ENCODE measurements at places on chromosomes 12 and 14. TPM values are rescaled to one million over a fixed set of nuclear protein-coding genes. Genes with fewer than 3 reads are reported as not detected.

DNA sequence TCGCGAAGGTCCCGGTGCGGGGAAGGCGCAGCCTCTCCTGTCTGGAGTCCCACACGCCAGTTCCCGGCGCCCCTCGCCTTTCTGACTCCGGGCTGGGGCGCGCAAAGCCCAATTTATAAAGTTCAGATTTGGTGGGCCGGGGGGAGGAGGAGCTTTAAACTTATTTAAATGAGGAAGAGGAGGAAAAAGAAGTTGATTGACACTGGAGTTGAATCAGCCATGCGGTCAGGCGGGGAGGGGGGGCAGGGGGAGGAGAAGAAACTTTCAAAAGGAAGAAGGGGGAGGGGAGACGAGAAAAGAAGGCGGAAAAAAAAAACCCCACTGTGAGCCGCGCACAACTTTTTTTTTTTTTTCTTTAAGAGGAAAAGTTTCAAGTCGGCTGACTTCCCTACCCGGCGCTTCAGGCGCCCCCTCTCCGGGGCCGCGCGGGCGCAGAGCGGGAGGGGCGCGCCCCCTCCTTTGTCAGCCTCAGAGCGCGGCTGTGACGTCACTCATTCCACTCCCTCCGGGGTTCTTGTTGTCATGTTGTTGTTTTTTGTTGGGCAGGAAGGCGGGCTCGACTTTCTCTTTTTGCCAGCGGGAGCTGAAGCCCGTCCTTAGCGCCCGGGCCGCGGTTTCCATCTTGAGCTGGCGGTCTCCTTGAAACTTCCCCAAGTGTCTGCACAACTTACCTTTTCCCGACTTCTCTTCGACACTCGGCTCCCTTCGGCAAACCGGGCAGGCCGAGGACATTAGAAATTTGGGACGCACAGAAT lies at the start of gene ZFP36L1:
TSS of gene ZFP36L1 (minus strand) at position 89 of the 755 bp plus-strand sequence. CDS start 129 bp downstream, outside the sequence.
- H3K36me3 ChIP-seq, result peaks cover 13% of the 10 kb centered on the region
- DNase-seq, result peak; percentile 93
- peaks cover 15% of the 10 kb centered on the region for H3K4me1 ChIP-seq
- peak within 1 kb of the TSS; percentile 94 for H3K4me3 ChIP-seq
- peak within 1 kb of the TSS; percentile 94 for H3K27ac ChIP-seq
- no peaks in the 10 kb centered on the region for H3K27me3 ChIP-seq

The BORCS5 gene
- total RNA-seq, result 18.6 TPM

DNA sequence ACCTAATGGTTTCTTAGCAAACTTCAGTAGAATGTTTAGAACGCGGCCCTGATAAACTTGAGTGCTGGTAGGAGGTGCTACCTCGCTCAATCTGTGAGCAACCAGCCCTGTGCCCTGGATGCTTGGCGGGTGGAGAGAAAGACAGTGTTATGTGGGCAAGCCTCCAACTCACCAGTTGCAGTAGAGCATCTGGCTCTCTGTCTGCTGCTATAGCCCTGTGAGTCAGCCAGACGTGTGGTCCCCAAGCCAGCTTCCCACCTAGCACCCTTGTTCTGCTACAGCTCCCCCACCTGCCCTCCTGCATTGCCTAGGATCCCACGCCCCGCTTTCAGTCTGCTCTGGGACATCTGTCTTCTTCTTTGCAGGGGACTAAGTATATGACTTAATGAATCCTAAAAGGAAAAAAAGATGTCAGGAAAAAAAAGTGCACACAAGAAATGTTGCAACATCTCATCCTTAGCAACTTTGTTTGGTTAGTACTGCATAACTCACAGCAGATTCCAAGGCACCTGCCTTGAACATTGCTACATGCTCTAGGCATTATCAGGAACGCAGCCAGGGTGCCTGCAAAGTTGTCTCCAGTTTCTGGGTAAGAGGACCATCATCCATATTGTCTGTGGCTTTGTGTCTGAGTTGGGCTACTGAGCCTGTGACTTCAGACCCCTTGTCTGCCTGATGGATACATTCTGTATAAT lies 13.6 kb downstream of the SNRNP35 start:
- DNase-seq, result no peak
- peaks cover 72% of the 10 kb centered on the region for H3K36me3 ChIP-seq
- H3K4me3 ChIP-seq, result no peak overlapping the region
- peaks cover 5% of the 10 kb centered on the region for H3K4me1 ChIP-seq

The KRT72 gene
- not detected for total RNA-seq

The GLS2 gene
- 2.1 TPM for total RNA-seq
